ENCODE measurements at places on chromosomes 11 and 22. TPM values are rescaled to one million over a fixed set of nuclear protein-coding genes. Genes with fewer than 3 reads are reported as not detected.
A peak's percentile ranks its signal among the peaks of the same experiment; 100 is the strongest.

- H3K36me3 ChIP-seq, result no peaks in the 10 kb centered on the region
- H3K27ac ChIP-seq, result no peak overlapping the region
- no peak overlapping the region for H3K4me3 ChIP-seq
- no peaks in the 10 kb centered on the region for H3K27me3 ChIP-seq
- DNase-seq, result no peak
Measured at GRCh38 chr11:47667135-47667534, 24.8 kb upstream of the MTCH2 start.

DNA sequence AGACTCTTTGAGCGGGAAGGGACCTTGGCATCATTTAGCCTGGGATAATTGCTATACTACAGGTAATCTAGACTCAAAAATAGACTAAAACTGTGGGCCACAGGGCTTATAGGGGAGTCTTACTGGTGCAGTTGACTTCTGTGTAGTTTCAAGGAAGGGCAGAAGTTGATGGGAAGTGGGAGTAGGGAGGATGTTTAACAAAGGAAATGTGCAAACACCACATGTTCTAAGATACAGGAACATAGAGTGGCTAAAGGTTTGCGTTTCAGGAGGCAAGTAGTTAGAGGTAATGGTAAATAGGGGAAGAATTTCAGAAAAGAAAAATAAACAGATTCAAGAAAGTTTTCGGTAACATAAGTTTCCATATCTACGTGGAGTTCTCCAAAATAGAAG lies 14.4 kb upstream of the SORL1 start:
- no peaks in the 10 kb centered on the region for H3K27me3 ChIP-seq
- no peak for DNase-seq
- H3K36me3 ChIP-seq, result no peaks in the 10 kb centered on the region

- peaks cover 27% of the 10 kb centered on the region for H3K4me1 ChIP-seq
- H3K36me3 ChIP-seq, result peaks cover 14% of the 10 kb centered on the region
- H3K4me3 ChIP-seq, result no peak overlapping the region
- peak overlapping the region; percentile 52 for H3K27ac ChIP-seq
Measured at GRCh38 chr11:59191890-59192289, 20.0 kb downstream of the DTX4 start.

DNA sequence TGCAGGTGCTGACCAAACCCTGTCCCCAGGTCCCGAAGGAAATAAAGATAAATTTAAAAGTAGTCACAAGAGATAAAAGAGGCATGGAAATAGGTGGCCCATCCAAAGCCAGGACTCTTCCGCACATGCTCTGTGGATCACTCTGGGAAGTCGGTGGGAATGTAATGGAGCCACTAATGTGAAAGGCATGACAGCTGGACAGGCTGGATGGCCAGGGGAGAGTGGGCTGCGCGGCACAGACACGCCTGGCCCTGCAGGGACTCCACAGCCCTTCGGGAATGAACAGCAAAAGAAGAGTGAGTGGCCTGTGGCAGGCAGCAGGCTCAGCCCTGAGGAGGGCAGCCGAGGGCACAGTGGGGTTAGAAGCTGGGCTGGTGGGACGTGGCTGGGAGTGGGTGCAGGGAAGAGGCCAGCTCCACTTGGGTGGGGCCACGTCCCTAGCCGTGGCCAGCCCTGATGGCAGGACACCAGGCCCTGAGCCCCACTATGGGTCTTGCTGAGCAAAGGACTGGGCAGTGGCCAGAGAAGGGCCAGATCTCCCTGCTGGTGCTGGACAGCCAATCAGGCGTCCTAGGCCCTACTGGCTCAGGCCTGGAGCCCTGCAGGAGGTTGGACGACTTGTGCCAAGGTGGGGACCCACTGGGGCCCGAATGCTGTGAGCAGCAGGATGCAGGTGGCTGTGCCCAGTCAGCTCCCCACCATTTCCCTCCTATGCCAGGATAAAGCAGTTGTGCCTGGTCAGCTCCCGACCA lies 31.3 kb upstream of the GNB1L start:
- H3K4me3 ChIP-seq, result no peak overlapping the region
- peaks cover 9% of the 10 kb centered on the region for H3K4me1 ChIP-seq
- DNase-seq, result no peak

DNA sequence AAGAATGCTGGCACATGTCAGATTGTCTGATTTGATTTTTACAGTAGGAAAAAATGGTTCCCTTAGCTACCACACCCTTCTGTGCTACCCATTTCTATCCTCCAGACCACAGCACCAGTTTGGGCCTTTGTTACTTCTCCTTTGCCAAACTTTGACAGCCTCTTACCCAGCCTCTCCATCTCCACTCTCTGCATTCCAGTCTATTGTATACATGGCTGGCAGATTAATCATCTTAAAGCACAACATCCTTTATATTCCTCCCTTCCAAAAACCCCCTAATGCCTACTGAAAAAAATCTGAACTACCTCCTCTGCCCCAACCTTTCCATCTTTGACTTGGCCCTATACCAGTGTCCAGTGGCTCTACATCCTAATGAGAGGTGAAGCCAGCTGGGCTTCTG lies 10.8 kb upstream of the PANX1 start:
- H3K36me3 ChIP-seq, result no peaks in the 10 kb centered on the region
- no peak overlapping the region for H3K4me3 ChIP-seq
- no peaks in the 10 kb centered on the region for H3K27me3 ChIP-seq
- H3K4me1 ChIP-seq, result no peaks in the 10 kb centered on the region
- no peak for DNase-seq
- H3K27ac ChIP-seq, result no peak overlapping the region

- H3K4me1 ChIP-seq, result no peaks in the 10 kb centered on the region
- no peak for DNase-seq
- no peaks in the 10 kb centered on the region for H3K27me3 ChIP-seq
Measured at GRCh38 chr22:44127356-44127755, 53.4 kb upstream of the PARVG start.

- H3K4me3 ChIP-seq, result no peak overlapping the region
- no peaks in the 10 kb centered on the region for H3K36me3 ChIP-seq
- H3K4me1 ChIP-seq, result no peaks in the 10 kb centered on the region
- no peaks in the 10 kb centered on the region for H3K27me3 ChIP-seq
Measured at GRCh38 chr22:33426451-33426850, 368.3 kb upstream of the SYN3 start.

DNA sequence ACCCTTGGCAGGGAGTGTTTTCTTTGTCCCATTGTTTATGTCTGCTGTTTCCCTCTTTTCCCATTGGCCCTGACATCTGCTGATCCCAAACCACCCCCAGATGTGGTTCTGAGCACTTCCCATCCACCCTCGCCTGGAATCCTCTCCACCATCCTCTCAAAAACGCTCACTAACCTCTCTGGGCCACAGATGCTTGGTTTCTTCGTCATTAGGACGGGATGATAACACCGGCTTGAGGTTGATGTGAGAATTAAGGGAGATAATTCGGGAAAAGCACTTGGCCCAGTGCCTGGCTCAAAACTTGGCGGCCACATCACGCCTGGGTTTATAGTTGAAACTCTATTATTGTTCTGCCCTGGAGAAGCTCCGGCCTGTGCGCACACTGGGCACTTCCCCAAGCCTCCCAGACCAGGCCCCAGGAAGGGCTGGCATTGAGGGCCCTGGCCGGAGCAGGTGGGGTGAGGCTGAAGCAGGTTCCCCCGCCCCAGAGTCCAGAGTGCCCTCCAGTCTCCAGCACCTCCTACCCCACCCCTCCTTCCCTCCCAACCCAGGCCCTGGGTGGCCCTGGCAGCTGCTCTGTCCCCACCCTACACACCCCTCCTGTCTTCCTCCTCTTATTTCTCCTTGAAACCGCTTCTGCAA lies 63.7 kb downstream of the CYTH4 start:
- H3K27ac ChIP-seq, result no peak overlapping the region
- H3K4me3 ChIP-seq, result no peak overlapping the region

DNA sequence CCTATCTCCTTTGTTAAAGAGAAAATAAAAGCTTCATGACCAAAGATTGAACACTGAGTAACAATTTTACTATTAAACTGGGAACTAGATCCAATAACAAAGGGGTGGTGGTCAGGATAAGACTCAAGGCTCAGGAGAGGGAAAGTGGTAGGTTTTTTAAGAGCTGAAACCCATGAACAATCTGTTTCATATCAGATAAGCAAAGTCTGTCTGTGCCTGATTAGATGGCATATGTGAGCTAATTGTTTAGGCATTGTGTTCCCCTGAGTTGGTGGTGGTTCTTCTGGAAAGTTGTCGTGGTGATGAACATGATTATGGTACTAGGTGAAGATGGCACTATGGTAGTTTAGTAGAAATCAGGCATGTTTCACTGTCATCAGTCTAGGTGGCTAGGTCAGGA lies 24.4 kb downstream of the USP47 start:
- H3K36me3 ChIP-seq, result no peaks in the 10 kb centered on the region
- no peak overlapping the region for H3K27ac ChIP-seq
- H3K4me3 ChIP-seq, result no peak overlapping the region
- DNase-seq, result no peak
- no peaks in the 10 kb centered on the region for H3K27me3 ChIP-seq

Gene MMP13
- total RNA-seq, result not detected

Gene ACTN3
- not detected for total RNA-seq

Gene MAPK8IP2
- 2.2 TPM for total RNA-seq

Data from transverse colon (tissue), 4 donors.